ENCODE measurements at places on chromosomes 1 and 21. TPM values are rescaled to one million over a fixed set of nuclear protein-coding genes. Genes with fewer than 3 reads are reported as not detected.
A peak's percentile ranks its signal among the peaks of the same experiment; 100 is the strongest.

GRCh38 chr1:181541458-181541857 is 58.1 kb downstream of the CACNA1E start:
- H3K4me3 ChIP-seq, result no peak overlapping the region
- no peak overlapping the region for H3K27ac ChIP-seq
- H3K27me3 ChIP-seq, result peaks cover 37% of the 10 kb centered on the region
- DNase-seq, result no peak
- no peaks in the 10 kb centered on the region for H3K36me3 ChIP-seq

DNA sequence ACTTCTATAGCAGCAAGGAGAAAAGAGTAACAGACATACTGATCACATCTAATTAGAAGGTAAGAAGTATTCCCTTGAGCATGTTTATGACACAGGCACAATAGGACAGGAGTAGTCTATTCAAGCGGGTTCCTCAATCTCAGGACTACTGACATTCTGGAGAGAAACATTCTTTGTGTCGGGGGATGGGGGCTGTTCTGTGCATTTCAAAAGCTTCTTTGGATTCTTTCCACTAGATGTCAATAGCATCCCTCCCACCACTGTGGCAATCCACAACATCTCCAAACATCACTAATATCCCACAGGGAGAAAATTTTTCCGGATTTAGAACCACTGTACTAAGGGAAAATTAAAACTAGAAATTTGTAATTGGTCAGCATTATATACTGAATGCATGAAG is 56.9 kb downstream of the ADAMTS5 start:
- no peak overlapping the region for H3K27ac ChIP-seq
- no peaks in the 10 kb centered on the region for H3K36me3 ChIP-seq
- H3K4me3 ChIP-seq, result no peak overlapping the region
- no peaks in the 10 kb centered on the region for H3K4me1 ChIP-seq

- no peak overlapping the region for H3K4me3 ChIP-seq
- no peaks in the 10 kb centered on the region for H3K36me3 ChIP-seq
- no peak overlapping the region for H3K27ac ChIP-seq
- H3K27me3 ChIP-seq, result no peaks in the 10 kb centered on the region
Observed at GRCh38 chr1:115057661-115058254, 28.1 kb downstream of the TSHB start.

- no peak overlapping the region for H3K27ac ChIP-seq
- H3K4me1 ChIP-seq, result peaks cover 11% of the 10 kb centered on the region
- H3K36me3 ChIP-seq, result no peaks in the 10 kb centered on the region
- no peaks in the 10 kb centered on the region for H3K27me3 ChIP-seq
Observed at GRCh38 chr1:33043267-33044092, 6.8 kb upstream of the AK2 start.

DNA sequence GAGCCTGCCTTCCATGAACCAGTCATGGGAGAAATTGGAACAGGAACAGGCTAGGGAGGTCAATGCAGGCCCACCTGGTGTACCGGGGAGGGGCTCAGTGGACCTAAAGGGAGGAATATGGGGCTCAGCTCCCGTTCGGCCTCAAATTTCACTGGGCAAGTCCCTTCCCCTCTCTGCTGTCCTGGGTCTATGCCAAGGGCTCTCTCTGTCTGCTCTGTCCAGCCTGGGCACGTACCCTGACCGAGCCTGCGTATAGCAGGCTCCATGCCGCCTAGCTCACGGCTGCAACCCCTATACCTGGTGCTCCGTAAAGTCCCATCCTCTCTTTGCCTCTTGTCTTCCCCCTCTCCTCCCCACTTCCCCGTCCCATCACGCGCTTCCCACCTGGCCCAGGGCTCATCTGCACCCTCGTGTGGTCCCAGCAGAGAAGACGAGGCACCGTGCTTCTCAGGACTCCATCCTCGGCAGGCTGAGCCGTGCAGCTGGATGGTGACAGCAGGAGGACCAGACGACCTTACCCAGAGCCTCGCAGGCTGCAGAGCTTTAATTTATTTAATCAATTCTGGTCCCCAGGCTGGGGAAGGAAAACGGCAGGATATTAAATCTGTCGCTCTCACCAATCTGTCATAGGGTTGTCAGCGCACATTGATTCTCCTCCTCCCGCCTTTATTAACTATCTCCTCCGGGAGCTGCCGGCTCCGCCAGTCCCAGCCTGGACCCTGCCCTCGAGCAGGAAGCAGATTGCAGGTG is 25.0 kb upstream of the DISP3 start:
- H3K4me3 ChIP-seq, result no peak overlapping the region
- peaks cover 18% of the 10 kb centered on the region for H3K4me1 ChIP-seq
- H3K36me3 ChIP-seq, result no peaks in the 10 kb centered on the region

DNA sequence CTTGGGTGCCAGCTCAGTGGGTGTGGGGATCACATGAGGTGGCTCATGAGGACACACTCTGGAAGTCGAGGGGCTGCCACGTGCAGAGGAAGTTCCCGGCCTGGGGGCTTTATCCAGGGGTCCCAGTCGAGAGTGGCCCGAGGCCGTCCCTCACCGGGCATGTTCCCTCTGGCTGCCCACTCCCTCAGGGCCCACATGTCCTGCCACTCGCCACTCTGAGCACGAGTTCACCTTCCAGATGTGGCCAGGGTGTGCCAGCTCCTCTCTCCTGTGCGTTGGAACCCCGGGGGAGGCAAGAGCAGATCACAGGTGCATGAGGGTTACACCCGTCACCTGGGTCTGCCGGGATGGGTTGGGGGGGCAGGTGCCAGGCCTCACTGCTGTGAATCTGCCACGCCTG is 14.6 kb downstream of the TMEM201 start:
- H3K27me3 ChIP-seq, result no peaks in the 10 kb centered on the region
- DNase-seq, result no peak
- H3K4me3 ChIP-seq, result no peak overlapping the region
- no peaks in the 10 kb centered on the region for H3K36me3 ChIP-seq

GRCh38 chr1:224683936-224684335 is 67.8 kb downstream of the CNIH3 start:
- no peak for DNase-seq
- H3K27ac ChIP-seq, result no peak overlapping the region
- H3K27me3 ChIP-seq, result no peaks in the 10 kb centered on the region

- no peak overlapping the region for H3K4me3 ChIP-seq
- no peaks in the 10 kb centered on the region for H3K36me3 ChIP-seq
- no peak for DNase-seq
- H3K4me1 ChIP-seq, result no peaks in the 10 kb centered on the region
- peaks cover 6% of the 10 kb centered on the region for H3K27me3 ChIP-seq
Observed at GRCh38 chr1:4330805-4331766, 323.3 kb upstream of the AJAP1 start.

- DNase-seq, result no peak
- H3K36me3 ChIP-seq, result no peaks in the 10 kb centered on the region
- peaks cover 11% of the 10 kb centered on the region for H3K4me1 ChIP-seq
- no peaks in the 10 kb centered on the region for H3K27me3 ChIP-seq
Observed at GRCh38 chr21:31898933-31899630, 26.3 kb downstream of the HUNK start.

DNA sequence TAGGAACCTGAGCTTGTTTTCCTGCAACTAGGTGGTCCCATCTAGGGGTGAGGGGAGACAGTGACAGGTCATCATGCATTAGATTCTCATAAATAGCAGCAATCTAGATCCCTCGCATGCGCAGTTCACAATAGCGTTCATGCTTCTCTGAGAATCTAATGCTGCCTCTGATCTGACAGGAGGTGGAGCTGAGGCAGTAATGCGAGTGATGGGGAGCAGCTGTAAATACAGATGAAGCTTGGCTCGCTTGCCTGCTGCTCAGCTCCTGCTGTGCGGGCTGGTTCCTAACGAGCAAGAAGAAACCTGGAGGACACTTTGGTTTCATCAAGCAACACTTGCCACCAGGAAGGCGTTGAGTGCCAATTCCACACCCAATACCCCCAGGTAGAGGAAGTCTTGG is 95.1 kb upstream of the OLIG2 start:
- DNase-seq, result no peak
- peaks cover 2% of the 10 kb centered on the region for H3K36me3 ChIP-seq
- peaks cover 26% of the 10 kb centered on the region for H3K4me1 ChIP-seq

- H3K27me3 ChIP-seq, result no peaks in the 10 kb centered on the region
- no peaks in the 10 kb centered on the region for H3K36me3 ChIP-seq
- no peak overlapping the region for H3K4me3 ChIP-seq
- no peaks in the 10 kb centered on the region for H3K4me1 ChIP-seq
Observed at GRCh38 chr1:152309955-152310354, 15.1 kb downstream of the FLG start.

DNA sequence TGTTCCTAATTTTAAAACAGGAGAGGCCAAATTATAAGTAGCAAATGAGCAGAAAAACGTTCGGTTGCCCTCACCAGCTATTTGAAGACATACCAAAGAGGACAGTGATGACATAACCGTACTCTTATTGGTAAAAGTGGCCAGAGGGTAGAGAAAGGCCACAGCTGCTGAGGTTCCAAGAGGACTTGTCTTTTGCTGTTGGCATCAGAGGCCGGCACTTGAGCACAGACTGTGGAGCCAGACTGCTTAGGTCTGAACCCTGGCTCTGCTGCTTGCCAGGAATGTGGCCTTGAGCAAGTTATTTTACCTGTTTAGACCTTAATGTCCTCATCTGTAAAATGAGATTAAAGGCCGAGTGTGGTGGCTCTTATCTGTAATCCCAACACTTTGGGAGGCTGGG is 14.9 kb downstream of the ETV3L start:
- no peak overlapping the region for H3K4me3 ChIP-seq
- no peaks in the 10 kb centered on the region for H3K4me1 ChIP-seq
- peaks cover 17% of the 10 kb centered on the region for H3K27me3 ChIP-seq
- no peaks in the 10 kb centered on the region for H3K36me3 ChIP-seq

DNA sequence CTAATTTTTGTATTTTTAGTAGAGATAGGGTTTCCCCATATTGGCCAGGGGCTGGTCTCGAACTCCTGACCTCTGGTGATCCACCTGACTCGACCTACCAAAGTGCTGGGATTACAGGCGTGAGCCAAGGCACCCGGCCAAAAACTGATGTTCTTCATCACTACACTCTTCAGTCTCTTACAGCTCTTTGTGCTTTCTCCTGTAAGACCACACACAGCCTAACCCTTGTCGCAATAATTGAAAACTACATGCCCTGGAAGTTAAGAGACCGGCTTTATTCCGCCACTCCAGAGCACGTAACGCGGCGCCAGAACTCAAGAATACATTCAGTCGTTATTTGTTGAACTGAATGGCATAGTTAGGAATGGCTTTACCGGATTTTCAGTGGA is 552 bp downstream of the GPATCH4 start:
- no peaks in the 10 kb centered on the region for H3K36me3 ChIP-seq
- no peak for DNase-seq
- H3K27ac ChIP-seq, result peak overlapping the region; percentile 90
- peaks cover 42% of the 10 kb centered on the region for H3K4me1 ChIP-seq
- H3K4me3 ChIP-seq, result peak overlapping the region; percentile 87

DNA sequence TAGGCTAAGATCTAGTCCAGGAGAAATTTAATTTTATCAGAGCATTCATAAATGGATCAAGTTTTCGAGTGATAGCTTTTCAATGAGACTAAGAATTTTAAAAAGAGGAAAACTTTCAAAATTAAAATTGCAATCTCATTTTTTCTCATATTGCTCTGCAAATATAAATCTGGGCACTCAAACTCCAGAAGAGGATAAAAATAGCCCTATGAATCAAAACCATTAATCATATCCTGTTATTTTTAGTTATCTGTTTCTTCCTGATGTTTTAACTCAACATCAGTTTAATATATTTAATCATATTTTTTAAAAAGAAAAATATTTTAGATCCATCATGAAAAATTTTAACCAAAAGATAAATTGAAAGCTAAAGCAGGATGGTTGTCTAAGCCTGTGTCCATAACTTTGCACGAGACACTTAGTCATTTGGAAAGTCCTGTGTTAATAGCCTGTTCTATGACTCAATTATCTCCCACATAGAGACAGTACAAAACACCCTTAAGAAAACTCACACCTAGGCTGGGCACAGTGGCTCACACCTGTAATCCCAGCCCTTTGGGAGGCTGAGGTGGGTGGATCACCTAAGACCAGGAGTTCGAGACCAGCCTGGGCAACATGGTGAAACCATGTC is 17.1 kb upstream of the PRRC2C start:
- H3K27ac ChIP-seq, result no peak overlapping the region
- no peak overlapping the region for H3K4me3 ChIP-seq
- no peaks in the 10 kb centered on the region for H3K27me3 ChIP-seq
- no peaks in the 10 kb centered on the region for H3K36me3 ChIP-seq

DNA sequence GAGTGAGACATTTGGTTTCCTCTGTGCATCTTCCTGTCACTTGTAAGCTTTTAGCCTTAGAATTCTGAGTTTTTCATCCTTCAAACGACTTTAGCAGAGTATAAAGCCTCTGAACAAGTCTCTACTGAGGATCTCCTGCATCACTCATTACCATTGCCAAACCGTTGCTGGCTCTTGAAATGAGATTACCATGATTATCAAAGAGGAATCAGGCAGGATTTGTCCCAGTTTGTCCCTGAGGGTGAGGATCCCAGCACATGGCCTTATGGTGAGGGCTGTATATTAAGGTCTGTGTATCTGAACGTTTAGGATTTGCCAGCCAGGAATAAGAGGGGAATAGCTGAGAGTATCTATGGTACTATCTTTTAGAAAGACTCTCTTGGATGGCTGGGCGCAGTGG is 169.5 kb upstream of the L1TD1 start:
- H3K27me3 ChIP-seq, result no peaks in the 10 kb centered on the region
- H3K4me3 ChIP-seq, result no peak overlapping the region
- DNase-seq, result no peak
- peaks cover 2% of the 10 kb centered on the region for H3K36me3 ChIP-seq
- H3K27ac ChIP-seq, result no peak overlapping the region

NUP133 gene
- 42.8 TPM for total RNA-seq

CLDN17 gene
- total RNA-seq, result not detected

C1QTNF12 gene
- 8.1 TPM for total RNA-seq

RPTN gene
- total RNA-seq, result not detected

TBX15 gene
- 0.10 TPM for total RNA-seq

UBE2U gene
- total RNA-seq, result not detected

CD84 gene
- 10.2 TPM for total RNA-seq

KCNQ4 gene
- 0.60 TPM for total RNA-seq

HSPA6 gene
- 0.53 TPM for total RNA-seq

GON4L gene
- total RNA-seq, result 62.8 TPM
